ENCODE measurements at places on chromosomes 11 and 22. TPM values are rescaled to one million over a fixed set of nuclear protein-coding genes. Genes with fewer than 3 reads are reported as not detected.

DNA sequence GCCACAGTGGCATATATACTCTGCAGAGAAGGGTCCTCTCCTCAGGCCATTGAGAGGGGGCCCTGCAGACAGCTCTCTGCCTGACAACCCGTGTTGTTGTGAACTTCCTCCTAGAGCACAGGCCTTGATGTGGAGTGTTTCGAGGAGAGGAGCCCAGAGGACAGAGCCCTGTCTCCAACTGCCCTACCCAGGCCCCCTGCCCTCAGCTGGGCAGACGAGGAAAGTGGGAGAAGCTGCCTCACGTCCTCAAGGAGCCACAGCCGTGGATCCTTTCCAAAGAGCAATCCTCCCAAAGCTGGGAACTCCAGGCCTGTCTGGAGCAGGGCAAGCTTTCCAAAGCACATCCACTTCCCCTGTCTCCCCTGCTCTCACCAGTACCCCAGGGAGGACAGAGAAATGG is 10.7 kb downstream of the LMO1 start:
- no peak for DNase-seq

DNA sequence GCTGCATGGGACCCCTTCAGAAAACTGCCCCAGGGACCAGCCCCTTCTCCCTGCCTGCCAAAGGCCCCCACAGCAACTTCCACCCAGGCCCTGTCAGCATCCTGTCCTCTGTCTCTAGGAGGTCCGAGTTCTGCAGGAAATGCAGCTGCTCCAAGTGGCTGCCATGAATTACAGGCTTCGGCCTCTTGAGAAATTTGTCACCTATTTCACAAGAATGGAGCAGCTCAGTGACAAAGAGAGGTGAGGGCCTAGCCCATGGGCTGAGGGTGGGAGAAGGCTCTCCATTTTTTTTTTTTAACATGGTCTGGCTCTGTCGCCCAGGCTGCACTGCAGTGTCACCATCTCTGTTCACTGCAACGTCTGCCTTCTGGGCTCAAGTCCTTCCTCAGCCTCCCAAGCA is 7.3 kb downstream of the RGL4 start:
- DNase-seq = no peak

DNA sequence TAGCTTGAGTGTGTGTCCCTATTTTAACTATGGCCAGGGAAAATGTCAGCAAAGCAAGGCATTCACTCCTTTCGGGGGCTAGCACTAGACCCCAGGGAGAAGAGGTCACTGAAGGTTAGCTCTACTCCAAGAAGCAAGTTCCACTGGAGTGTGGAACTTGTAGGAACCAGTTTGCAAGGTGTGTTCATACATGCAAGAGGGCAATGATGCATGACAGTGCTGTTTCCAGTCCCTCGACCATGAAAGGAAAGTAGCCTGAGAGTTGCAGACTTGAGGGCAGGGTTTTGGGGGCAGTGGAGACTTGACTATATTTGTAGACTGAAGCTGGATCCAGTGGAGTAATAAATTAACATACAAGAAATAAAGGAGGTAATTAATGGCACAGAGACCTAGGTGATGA is 21.6 kb upstream of the SLC36A4 start:
- no peak for DNase-seq

DNA sequence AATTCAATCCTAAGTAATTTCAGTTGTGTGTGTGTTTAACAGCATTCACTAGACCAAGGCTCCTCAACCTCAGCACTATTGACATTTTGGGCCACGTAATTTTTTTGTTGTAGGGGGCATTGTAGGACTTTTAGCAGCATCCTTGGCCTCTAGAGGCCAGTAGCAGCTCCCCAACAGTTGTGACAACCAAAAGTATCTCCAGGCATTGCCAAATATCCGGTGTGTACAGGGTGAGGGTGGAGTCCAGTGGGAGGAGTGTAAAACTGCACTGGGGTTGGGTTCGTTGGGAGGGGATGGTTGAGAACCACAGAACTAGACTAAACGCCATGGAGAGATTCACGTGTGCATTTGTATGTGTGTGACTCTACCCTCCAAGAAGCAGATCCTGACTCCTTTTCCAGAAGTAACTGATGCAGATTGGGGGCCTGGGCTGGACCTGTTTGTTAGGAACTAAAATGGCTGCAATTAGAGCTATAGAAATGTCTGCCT is 5.9 kb upstream of the PHF21A start:
- peak; percentile 63 for DNase-seq

DNA sequence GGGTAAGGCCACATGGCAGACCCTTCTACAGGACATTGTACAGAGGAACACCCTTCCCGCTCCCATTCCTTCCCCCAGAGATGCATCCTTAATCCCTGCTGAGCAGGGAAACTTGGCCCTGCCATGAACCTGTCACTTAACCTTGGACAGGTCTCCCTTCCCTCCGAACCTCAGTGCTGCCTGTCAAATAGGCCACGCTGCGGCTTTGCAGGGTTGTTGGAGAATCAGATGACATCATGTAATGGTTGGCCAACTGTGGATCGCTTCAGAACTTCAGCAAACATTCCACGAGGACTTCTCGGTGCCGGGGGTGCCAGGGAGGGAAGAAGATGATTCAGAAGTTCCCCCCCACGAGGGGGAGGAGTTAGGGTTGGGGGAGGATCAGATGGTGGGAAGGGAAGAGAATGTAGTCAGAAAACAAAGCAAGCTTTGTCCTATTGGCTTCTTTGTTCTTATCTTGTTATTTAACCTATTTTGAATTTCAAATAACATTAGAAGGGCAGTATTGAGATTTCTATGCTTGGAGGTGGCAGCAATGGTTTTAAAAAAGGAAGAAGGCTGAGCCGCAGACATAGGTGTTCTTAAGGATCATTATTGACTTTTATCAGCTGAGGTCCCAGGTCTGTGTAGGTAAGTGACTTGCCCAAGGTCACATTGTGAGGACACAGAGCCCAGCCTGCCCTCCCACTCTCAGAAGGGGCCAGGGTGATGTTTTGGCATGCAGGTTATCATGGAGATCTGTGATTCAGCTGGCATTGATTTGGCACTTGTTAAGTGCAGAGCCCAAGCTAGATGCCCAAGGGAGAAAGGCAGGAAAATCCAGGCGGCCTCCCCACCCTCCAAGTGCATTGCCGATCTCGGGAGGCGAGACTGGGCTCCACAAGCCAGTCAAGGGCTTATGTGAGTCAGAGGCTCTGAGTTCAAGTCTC is 3.1 kb downstream of the CDC42EP1 start:
- peak; percentile 29 for DNase-seq

- DNase-seq = peak; percentile 1
These were observed 497.2 kb downstream of the NTM start for GRCh38 chr11:131867457-131868257.

DNA sequence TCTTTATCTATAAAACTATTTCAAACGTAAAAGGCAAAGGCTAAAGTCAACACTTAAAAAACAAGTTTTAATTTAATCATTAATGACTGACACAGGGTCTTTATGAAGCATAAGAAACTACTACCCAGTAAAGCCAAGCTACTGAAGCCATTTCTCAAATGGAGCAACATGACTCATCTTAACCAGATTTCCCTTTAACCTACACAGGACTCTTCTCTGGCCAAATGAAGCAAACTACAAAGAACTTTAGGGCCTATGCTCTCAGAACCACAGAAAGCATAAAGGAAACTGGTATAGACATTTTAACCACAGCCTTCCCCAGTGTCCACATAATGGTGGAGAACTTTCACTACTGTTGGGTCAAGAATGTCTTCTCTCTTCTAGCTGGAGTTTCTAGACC is 34.7 kb downstream of the ALG9 start:
- DNase-seq = no peak

DNA sequence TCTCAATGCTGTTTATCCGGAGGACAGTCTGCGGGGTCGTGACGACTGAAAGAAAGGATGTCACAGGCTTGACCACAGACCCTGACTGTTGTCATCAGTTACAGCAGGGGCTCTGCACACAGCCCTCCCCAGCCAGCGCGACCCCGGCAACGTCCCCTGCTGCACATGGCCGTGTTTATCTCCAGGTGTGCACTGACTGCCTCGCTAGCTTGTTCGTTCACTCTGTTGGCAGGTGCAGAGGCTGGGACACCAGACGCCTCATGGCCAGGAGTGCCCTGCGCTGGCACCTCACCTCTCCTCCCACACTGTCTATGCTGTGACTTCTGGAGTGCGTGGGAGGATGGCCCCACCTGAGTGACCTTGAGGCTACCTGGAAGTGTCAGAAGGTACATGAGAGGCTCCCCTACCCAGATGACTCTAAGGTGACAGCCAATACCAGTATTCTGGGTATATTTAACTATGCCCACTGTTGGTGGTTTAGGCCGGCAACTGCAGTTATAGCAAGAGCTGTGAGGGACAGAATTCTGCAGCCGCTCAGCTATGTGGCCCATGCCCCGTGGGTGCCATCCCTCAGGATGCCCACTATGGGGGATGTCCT is 12.2 kb downstream of the MRPL21 start:
- DNase-seq = no peak

DNA sequence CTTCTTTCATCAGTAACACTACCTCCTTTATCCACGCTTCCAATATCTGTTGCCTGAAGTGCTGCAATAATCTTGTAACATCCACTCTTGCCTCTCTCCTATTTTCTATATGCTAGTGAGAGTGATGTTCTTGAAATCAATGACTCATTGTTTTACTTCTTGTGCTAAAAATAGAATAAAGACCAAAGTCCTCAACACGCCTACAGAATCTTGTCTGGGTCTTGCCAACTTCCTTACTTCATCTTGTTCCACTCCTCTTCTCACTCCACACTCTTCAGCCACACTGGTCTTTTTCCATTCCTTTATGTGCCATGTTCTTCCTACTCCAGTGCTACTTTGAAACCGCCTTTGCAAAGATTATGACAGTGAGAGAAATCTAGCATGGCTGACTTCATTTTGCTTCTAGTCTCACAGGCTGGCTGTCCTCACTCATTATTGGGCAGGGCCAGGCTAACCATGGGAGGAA is 136.4 kb downstream of the CCDC81 start:
- DNase-seq = peak; percentile 32

DNA sequence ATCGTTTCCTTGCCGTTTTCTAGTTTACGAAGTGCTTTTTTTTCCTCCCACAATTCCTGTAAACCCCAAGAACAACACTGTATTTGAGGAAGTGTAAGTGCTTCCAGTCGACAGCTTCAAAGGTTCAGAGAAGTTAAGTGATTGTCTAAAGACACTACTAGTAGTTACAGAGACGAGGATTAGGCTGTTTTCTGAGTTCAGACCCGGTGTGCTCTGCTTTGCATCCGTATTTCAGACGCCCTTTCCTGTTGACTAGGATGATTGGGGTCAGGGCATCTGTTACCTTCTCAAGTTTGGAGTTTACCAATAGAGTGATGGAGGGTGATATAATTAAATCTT is 430 bp downstream of the CLP1 start:
- DNase-seq = no peak

DNA sequence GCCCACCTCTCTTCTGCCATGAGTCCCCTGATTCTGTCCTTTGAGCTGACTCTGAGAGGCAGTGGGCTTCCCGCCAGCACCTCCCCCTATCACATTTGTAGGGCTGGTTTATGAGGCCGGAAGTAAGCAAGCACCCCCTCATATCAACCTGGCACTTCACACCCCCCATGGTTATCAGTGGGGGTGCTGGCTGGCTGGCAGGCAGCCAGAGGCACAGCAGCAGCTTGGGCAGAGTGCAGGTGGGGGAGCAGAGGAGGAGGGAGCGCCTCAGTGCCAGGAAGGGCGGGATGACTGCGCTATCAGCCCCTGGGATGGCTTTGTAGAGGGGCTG is 22.9 kb upstream of the CHRM4 start:
- no peak for DNase-seq

DNA sequence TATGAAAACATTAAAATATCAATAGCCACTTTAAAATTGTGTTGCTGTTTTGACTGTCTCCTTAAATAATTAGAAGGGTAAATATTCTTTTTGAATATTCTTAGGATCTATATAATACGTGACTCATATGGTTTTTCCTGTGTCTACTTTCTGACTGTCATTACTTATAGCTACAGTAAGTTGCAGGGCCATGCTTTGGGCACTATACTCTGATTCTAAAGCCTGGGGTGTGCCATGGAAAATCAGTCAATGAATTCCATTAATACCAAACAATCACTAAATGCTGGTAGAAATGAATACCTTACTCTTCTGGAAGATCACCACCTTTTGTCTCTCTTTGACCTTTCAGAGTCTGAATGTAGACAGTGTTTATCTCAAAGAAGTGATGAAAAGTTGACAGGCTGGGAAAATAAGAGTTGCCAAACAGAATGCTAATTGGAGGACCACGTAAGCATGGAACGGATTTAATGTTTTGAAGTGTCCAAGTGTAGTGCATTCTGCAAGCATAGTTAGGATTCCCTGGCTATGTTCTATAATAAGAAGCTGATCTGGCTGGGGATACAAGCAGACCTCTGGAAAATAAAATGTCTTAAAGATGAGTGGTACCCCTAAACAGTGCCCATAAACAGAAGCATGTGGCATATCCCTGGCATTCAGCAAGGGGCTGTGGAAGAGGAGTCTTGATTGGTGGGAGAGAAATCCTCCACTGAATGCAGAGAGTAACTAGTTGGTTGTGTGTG is 16.8 kb downstream of the LUZP2 start:
- no peak for DNase-seq

- peak; percentile 52 for DNase-seq
These were observed 41.9 kb downstream of the BCR start for GRCh38 chr22:23222033-23222792.

The OR51A2 gene
- total RNA-seq = not detected

The TPH1 gene
- 0.11 TPM for total RNA-seq

The ACRV1 gene
- not detected for total RNA-seq

The THAP12 gene
- total RNA-seq = 57.8 TPM

The ARHGAP1 gene
- total RNA-seq = 30.4 TPM

The OR11H1 gene
- not detected for total RNA-seq

The IGLL1 gene
- total RNA-seq = not detected

The EMID1 gene
- total RNA-seq = 5.7 TPM

All from K562 (cell line).